ENCODE measurements at places on chromosomes 6 and 20.
A peak's percentile ranks its signal among the peaks of the same experiment; 100 is the strongest.

DNA sequence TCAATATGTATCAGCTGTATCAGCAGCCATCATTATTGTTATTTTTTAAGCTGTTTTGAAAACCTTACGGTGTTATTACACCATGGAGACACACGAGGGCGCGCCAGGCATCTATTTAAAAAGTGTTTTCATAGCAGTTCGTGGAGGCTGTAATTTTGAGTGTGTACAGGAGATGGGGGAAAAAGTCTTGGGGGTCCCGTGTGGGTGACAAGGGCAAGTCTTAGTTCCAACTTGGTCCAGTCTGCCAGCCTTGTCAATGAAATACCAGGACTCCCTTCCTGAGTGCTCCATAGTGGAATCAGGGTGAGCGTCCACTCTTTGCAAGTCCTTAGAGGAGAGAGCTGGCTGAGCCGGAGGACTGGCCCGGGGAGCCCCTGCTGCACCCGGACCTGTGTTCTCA, 43.3 kb downstream of the SLC2A10 start:
- DNase-seq = peak; percentile 59

GRCh38 chr20:63082308-63082938, 75.7 kb upstream of the BHLHE23 start:
- no peak for DNase-seq

- no peak for DNase-seq
Measured at GRCh38 chr20:11604339-11604738, 313.4 kb upstream of the BTBD3 start.

DNA sequence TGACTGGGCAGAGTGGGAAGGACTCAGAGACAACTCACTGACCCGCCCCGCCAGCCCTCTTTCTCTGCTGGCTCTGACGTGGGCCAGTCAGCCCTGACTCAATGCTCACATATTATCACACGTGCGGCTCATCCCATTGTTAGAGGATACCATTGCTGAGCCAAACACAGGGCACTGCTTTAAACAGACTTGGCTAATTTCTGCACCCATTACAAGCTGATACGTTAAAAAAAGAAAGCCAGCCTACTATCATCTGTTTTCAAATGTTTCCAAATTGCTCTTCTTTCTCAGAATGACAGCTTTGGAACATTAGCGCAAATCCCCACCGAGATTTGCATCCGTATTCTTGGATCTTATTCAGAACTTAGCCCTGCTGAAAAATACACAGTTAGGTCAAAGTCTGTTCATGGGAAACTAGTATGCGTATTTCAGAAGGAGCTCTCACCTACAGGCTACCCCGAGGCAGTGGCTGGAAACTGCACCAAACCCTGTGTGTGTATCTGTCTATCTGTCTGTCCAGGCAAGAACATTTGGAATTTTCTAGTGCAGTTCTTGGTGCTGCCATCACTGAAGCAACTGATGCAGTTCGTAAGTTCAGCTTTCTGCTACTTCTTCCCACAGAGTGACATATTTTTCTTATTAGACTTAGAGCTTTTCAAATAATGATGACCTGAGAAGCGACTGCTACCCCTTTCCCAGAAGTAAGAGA, 32.8 kb downstream of the RAMACL start:
- DNase-seq = peak; percentile 43

DNA sequence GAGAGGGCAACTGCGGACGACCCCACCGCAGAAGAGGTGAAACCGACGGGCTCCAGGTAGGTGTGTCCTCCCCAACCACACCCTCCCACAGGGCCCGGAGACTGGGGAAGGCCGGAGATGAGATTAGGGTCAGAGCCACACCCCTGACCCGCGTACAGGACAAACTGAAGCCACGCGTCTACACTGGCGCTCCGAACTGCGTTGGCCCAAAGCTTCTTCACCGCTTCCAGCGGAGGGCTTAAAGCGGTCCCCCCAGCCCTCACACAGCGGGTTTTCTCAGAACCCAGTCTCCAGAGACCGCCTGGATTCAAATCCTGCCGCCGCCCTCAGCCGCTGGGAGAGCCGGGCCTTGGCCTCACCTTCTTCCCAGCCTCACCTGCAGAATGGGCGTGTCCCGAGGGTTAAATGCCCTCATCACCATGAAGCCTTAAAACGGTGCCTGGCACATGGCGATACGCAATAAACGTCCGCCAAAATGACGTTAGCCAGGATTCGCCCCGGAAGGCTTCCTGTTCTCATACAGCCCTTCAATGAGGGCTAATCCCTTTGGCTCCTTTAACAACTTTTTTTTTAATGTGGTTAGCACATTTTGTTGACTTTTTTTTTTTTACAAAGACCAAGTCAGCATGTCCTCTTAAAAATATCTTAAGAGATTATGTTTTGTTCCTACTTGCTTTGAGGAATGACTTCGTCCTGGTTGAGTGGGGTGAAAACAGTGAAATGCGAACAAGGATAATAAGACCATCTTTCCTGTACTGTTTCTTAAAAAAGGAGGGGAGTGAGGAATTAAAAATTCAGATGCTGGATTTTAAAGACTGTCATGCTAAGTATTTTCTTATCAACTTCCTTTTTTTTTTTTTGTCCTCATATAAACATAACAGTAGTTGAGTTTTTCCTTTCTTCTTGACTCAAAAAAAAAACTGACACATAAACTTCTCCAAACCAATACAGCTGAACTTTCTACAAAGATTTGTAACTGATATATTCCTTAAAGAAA, 15.1 kb upstream of the ZNF217 start:
- DNase-seq = no peak

DNA sequence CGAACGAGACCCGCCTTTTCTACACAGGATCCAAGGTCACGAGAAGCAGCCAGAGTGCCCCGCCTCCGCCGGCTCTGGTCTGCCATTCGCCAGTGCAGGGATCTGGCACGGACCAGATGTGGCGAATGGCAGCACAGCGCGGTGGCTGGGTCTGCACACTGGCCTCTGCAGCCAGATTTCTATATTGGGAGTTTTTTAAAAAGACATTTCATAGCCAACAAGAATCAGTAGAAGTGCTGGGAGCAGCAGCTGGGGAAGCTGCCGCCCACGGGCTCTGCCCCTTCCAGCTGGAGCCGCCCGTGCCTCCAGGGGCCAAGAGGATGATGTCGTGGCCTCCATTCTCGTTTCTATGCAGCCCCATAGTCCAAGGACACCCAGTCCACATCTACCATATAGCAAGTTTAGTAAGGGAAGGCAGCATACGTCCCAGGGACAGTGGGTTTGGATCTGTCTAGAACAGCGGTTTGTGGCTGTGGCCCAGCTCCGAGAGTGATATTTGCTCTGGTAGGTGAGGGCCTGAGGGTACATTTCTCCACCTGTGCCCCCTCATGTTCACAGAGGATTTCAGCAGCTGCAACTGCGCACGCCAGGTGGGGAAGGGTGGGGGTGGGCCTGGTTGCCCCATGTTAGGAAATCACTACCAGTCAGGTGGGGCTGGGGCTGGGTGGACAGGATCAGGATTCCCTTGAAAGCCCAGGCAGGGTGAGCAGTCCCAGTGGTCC, 333.7 kb downstream of the ZFAND3 start:
- no peak for DNase-seq

DNA sequence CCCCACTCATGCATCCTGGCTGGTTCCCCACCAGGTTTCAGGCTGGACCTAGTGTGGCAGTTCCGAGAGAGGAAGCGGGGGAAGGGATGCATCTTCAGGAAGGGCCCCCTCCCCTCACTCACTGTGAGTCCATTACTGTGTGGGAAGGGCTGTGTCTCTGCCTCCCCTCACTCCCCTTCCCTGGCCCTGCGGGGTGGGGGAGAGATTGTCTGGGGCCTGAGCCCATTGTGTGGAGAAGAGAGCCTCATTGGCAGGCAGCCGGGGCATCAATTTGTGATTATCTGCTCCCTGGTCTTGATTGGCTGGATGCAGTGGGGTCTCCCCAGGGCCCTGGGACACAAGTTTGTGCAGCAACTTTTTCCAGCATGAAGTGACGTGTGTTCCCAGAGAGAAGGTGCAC, 4.1 kb upstream of the MYT1 start:
- no peak for DNase-seq

DNA sequence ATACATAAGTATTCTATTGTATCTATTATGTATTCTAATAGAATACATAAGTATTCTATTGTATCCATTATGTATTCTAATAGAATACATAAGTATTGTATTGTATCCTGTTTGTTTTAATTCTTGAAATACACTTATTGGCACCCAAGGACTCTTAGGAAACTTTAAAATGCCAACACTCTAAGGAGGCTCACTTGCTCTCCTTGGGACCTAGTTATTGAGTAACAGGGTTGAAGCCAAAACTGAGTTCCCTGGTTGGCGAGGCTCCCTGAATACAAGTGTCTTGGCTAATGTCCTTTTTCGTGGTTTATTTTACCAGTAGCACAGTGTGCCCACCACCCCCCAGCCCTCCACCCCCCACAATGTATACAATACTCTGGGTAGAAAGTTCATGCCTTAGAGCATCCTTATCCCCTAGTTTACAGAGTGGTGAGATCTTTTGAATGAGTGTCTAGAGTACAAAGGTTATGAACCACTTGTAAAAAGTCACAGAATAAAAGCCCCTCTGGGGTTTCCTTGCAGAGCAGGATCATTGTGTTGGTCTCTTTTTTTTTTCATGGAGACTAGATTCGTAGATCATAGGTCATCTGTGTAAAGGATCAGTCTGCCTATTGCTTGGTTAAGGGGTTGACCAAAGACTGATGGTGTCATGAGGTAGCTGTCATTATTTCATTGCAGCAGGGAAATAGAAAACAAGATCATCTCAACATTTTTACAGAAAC, 32.5 kb upstream of the PRDM1 start:
- no peak for DNase-seq

- peak; percentile 48 for DNase-seq
Measured at GRCh38 chr6:33017694-33018353, 8.4 kb upstream of the HLA-DOA start.

- DNase-seq = no peak
Measured at GRCh38 chr20:16538779-16539178, 34.5 kb downstream of the KIF16B start.

GRCh38 chr20:51447097-51447764, 95.3 kb downstream of the NFATC2 start:
- no peak for DNase-seq

DNA sequence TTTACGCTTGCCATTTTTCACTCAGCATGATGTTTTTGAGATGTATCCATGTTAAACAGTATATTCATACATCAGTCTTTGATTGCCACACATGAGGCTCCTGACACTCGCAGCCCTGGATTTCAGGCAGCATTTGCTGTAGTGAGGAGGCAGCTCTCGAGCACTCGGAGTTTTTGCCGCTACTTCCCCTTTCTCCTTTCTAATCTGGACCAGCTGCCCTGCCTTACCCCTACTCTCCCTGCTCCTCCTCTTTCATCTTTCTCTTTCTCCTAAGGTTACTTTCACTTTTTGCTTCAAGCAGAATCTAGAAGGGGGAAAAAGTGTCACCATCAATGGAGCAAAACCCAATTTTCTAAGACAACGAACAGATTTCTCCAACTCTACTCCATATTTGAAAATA, 5.9 kb upstream of the CST3 start:
- no peak for DNase-seq

GRCh38 chr20:16388731-16389130, 184.5 kb downstream of the KIF16B start:
- no peak for DNase-seq

- DNase-seq = no peak
Measured at GRCh38 chr6:40918040-40918651, 120.9 kb downstream of the UNC5CL start.

GRCh38 chr6:48505621-48506020, 394.6 kb upstream of the PTCHD4 start:
- no peak for DNase-seq

DNA sequence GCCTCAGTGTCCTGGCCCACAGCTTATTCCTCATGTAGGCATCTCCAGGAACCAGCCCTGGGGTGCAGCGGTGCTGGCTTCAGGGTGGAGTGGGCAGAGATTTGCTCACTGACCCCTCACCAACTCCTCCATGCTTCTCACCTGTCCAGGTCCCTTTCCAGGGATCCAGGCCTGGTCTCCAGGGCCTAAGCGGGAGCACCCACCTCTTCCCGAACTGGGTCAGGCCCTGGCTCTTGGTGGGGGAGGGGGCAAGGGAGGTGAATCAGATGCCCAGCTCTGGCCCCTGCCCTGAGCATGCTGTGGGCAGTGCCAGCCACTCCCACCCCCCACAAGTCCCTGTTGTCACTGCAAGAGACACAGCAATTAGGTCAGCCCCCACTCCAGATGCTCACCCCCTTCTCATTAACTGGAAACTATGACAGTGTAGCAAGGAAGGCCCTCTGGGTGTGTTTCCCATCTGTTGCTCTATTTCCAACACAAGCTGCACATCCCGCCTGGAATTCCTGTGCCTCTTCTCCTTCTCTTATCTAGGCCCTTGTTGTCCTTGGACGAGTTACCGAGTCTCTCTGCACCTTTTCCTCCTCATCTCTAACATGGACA, 37.0 kb downstream of the MDFI start:
- no peak for DNase-seq

DNA sequence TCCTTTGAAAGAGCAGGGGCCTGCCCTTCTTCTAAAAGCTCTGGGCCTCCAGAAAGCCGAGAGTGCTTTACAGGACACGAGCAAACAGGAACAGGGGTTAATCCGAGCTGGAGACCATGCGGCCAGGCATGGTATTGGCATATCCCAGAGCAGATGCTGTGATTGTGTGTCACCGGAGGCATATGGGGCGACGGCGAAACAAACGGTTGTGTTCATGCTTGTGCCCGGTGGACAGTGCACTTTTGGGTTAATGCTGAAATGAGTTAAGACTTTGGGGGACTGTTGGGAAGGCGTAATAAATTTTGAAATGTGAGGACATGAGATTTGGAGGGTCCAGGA, 1088.7 kb upstream of the DEFB115 start:
- no peak for DNase-seq

DNA sequence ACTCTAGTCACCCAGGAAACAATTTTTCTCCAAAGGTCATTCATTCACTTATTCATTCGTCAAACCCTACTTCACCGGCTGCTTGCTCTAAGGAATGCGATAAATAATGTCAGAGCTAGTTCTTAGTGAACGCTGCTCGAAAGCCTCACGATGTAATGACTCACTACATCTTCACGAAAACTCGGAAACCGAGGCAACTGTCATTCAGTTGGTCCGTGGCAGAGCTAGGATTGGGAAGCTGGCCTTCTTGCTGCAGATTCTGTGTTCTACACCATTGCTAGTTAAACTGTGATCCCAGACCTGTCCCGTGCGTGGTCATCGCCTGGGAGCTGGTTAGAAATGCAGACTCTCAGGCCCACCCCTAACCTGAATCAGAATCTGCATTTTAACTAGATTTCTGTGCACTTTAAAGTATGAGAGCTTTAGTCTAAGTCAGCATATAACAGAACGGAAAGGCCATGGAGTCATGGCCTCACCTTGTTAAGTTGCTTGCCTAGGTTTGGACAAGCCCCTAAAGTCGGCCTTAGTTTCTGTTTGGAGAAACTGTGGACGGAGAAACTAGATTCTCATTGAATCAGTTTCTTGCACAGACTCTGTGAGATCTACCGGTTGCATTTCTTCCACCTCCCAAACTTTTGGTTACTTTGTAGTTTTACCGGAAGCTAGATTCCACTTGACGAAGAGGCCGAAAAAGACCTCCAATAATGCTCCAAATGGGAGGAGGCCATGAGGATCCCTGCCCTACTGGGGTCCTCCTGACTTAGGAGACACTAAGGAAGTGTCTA, 651 bp upstream of the CCND3 start:
- no peak for DNase-seq

DNA sequence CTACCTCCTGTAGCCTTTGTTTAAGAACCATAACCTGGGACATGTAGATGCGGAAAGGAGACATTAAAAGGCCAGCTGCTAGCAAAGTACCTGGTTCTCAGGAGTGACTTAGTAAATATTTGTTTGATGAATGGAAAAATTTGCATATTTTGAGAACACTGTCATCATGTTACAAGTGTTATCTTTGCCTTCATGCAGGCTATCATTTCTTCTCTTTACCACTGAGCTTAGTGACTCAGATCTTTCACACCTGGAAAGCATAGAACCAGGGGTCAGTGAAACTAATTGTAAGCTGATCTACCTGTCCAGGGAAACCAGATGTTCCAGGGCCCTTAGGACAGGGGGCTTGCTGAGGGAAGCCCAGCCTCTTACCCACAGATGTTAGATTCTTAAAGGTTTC, 5.4 kb downstream of the ZFP57 start:
- DNase-seq = no peak

Measured in pons (tissue), 1 donor.